Activated T-helper 17 cell treated with anti-CD3 and anti-CD28 coated beads, Interleukin-2, amount 50 U/mL, for 72 hours (primary cell): ENCODE measurements at places on chromosomes 16 and 17. TPM values are rescaled to one million over a fixed set of nuclear protein-coding genes. Genes with fewer than 3 reads are reported as not detected.

- ATAC-seq: no peak
These were observed 16.7 kb downstream of the SLC26A11 start for GRCh38 chr17:80236911-80237310.

DNA sequence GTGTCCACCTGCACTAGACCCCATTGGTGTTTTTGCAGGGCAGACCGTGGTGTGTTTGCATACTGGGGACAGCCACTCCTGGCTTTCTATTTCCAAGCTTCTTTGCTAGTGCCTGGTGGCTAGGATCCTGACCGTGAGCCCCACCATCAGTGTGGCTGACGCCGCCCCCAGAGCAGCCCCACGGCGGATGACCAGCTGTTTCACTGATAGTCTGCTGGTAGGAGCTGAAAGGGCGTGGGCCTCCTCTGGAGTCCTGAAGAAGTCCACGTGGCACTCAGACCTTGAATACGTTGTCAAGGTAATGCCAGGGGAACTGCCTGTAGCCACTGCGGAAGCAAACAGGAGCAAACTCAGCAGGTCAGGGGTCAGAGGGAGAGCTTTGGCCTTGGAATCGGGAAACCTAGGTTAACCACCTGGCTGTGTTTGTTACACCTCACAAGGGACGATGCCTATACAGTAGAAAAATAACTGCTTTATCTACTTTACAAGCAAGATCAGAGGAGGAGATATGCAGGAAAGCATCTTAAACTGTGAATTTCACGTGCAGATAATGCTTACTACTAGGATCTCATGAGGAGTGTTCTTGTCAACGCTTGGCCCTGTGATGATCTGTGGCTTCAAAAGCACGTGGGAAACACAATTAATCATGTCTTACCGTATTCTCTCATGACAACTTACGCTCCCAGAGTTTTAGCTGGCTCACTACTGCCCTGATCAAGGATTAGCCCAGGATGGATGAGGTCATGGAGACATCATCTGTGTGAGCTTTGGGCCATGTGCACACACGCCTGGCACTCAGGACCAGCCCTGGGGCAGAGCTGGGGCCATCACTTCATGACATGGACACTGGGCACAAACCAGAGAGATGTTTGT is 30.3 kb downstream of the ALDH3A2 start:
- no peak for ATAC-seq

GRCh38 chr16:8203101-8203500 is 387.2 kb downstream of the TMEM114 start:
- no peak for ATAC-seq

The LLGL1 gene
- total RNA-seq: 19.5 TPM

DNA sequence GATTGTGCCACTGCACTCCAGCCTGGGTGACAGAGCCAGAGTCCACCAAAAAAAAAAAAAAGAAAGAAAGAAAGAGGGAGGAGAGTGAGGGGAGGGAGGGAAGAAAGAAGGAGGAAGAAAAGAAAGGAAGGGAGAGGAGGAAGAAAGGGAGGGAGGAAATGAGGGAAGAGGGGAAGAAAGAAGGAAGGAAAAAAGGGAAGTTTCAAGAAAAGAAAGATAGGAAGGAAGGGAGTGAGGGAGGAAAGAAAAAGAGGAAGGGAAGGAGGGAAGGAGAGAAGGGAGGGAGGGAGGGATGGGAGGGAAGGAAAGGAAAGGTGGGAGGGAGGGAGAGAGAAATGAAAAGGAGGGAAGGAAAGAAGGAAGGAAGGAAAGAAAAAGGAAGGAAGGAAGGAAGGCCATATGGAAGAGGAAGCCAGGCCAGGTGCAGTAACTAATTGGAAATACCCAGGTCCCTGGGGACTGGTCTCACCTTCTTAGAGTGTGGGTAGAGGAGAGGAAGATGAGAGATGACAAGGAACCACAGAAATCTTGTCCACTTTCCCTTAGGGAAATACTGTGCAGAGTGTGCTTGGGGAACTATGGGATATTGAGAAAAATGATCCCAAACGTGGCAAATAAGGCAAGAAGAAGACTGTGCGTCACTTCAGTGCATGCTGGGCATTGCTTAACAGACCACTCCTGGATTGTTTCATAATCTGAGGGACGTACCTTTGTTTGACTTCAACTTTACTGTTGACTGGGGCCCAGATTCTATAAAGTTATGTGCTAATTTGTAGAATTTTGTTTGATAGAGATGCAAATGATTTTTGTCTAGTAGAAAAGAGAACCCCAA is 15.1 kb upstream of the CSNK2A2 start:
- no peak for ATAC-seq

DNA sequence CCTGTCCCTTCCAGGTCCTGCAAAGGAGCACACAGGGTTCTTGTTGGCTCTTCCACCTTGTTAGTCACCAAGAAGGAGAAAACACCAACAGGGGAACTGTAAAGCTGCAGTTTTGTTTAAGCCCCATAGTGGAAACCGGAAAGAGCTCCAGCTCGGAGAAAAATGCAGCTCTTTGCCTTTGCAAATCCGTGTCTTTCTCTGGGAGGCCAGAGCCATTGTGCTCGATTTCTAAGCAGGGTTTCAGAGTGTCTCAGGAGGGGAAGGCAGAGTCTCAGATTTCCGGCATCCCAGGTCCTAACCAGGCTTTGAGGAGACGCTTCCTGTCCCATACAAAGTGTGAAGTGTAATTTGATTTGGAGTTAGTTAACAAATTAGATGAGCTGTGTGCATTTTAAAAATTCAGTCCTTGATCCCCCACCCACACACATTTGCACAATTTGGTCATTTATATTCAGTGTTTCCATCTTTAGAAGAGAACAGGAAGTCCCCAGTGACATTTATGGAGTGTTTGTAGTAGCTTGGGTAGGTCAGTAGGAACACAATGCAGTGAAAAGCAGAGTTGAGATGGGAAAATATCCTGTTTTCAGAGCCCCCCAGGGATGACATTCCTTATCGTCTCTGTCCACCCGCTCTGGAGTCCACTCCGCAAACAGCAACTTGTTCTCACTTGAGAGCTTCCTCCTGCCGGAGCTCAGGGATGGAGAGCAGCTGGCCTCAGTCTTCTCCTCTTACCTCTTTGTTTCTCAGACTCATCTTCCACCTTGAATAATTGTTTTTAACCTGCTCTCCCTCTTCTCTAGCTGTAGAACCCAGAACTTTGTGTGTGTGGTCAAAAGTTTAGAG is 331.9 kb downstream of the SEC14L1 start:
- peak; percentile 51 for ATAC-seq

The TMEM106A gene
- 9.5 TPM for total RNA-seq

- no peak for ATAC-seq
These were observed 19.5 kb upstream of the RBFOX1 start for GRCh38 chr16:7313170-7313569.

- peak; percentile 22 for ATAC-seq
These were observed 43.1 kb upstream of the AMZ2 start for GRCh38 chr17:68204736-68205135.

- ATAC-seq: no peak
These were observed 5.1 kb downstream of the PRSS21 start for GRCh38 chr16:2822158-2822495.

DNA sequence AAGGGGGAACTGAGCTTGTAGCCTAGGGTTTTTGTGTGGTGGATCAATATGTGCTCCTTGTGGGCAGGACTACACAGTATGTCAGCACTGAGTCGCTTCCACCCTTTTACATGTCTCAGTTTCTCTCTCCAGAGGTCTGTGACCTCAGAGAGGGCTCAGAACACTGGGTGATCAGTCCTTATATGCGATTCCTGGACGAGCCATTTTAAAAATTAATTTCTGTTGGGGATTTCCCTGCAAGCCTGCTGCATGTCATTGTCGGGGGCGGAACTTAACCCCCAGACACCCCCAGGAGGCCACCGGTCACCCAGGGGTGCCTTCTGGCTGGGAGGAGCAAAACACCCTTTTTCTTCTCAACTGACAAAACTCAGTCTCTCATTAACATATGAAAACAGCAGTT is 14.1 kb downstream of the DHRS7B start:
- no peak for ATAC-seq

DNA sequence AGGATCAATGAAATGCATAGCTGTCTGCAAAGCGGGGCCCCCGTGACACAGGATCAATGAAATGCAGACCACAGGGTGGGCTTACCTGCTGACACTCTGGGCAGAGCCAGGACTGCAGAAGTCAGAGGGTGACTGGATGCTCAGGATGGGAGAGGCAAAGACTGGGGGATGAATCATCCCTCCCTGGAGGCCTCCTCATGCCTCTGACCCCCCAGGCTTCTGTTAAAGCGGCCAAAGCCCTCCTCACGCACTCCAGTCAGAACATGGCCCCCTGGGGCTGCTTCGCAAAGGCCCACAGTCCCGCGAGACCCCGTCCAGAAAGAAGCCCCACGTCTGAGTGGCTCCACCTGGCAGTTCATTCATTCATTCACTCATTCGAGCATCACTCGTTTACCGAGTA is 38.4 kb upstream of the FOXF1 start:
- ATAC-seq: no peak

The PRR29 gene
- 3.2 TPM for total RNA-seq

DNA sequence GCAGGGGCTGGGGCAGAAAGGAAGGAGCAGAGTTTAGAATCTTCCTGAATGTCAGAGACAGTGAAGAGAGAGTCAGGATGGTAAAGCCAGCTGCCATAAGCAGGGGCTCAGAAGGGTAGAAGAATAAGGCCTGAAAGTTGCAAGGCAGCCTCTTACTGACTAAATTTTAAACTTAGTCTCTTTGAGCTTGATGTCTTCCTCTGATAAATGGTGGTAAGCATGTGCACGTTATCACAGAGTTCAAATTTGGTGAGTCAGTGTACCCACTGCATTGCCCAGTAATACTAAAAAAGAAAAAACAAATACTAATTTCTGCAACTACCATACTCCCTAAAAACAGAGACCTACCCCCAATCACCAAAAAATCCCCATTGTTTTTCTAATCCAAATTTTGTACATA is 45.2 kb downstream of the SIAH1 start:
- ATAC-seq: peak; percentile 35

The MT1M gene
- not detected for total RNA-seq
